Trophoblast cell (in vitro differentiated cells and primary cell): ENCODE measurements at places on chromosomes 2 and 18.

- DNase-seq: no peak
Observed at GRCh38 chr2:37563375-37564015, 107.9 kb downstream of the CDC42EP3 start.

- no peak for DNase-seq
Observed at GRCh38 chr18:48851599-48851960, 99.2 kb downstream of the SMAD7 start.

GRCh38 chr18:6917072-6917471 lies 187.6 kb downstream of the ARHGAP28 start:
- DNase-seq: no peak

DNA sequence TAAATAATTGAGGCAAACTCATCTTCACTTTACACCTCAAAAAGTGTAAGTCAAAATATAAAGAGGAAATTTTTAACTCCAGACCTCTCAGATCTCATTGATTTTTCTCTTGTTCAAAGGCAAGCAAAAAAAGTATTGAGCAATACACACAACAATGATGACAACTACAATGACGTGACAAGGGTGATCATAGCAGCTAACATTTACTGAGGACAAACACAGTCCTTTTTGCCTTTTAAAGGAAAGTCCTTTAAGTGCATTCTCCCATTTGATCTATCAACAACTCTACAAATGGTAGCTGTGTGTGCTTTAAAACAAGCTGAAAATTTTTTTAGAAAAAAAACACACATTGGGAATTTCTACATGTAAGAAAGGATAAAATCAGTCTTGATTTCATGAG lies 123.5 kb upstream of the CTAGE1 start:
- DNase-seq: no peak

DNA sequence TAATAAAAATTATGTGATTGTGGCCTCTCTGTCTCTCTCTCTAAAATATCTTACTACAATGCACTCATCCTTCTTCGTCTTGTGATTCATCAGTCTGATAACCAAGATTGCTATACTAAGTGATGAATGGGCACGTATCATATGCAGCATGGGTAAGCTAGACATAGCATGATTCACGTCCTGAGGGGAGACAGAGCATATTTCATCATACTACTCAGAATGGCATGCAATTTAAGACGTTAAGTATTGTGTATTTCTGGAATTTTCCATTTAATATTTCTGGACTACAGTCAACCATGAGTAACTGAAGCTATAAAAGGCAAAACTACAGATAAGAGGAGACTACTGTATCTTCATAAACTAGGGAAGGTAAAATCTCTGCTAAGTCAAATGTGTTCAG lies 97.0 kb upstream of the CD226 start:
- peak; percentile 90 for DNase-seq

- no peak for DNase-seq
Observed at GRCh38 chr2:199128476-199129229, 329.1 kb downstream of the SATB2 start.

DNA sequence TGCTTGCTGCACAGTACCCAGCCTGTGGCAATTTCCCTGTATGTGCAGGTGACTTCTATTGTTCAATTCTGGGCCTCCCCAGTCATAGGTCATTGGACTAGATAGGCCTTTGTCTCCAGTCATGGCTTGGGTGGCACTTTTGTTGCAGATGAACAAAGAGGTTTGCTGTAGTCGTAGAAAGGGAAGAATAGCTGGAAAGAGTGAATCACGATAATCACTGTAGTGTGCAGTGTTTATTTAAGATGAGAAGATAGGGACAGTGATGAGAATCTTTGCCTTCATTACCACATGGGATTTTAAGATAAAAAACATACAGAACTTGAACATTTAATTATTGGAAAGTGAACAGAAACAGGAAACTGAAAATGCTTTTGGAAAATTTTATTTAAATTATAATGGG lies 156.1 kb upstream of the CYRIA start:
- DNase-seq: peak; percentile 19

- DNase-seq: peak; percentile 39
Observed at GRCh38 chr2:113281910-113282746, 3.4 kb upstream of the PAX8 start.

- peak; percentile 44 for DNase-seq
Observed at GRCh38 chr2:162478721-162479129, 134.8 kb downstream of the GCA start.

DNA sequence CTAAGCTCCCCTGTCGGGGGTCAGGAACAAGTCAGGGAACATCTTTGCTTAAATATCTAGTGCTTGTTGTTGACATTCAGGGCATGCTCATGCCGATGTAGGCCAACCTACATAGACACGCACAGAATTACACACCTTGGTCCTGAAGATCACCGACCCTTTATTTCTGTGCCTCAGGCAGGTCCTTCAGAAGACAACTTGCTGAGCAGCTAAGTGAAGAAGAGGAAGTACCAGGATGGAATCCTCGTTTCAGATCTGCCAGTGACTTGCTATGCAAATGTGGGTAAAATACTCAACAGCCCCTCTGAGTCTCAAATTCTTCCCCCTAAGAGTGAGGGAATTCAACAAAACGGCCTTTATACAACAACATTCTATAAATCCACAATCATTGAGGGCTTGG lies 494.7 kb downstream of the BCL11A start:
- DNase-seq: no peak

DNA sequence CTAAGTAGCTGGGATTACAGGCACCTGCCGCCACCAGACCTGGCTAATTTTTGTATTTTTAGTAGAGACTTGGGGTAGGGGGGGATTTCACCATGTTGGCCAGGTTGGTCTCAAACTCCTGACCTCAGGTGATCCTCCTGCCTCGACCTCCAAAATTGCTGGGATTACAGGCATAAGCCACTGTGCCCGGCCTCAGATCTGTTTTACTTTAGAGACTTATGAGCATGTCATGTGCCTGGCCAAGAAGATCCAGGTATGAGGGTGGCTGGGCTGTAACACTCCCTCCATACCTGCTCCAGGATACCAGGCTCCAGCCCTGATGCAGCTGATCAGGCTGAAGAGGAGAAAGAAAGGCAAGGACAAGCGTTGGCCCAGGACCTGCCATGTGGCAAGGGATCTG lies 125.0 kb downstream of the LPIN1 start:
- no peak for DNase-seq

GRCh38 chr2:107197594-107198294 lies 311.8 kb upstream of the ST6GAL2 start:
- no peak for DNase-seq

- DNase-seq: no peak
Observed at GRCh38 chr2:102401456-102401855, 21.5 kb upstream of the IL18RAP start.

GRCh38 chr18:32091325-32091723 lies 350 bp upstream of the RNF138 start:
- no peak for DNase-seq

DNA sequence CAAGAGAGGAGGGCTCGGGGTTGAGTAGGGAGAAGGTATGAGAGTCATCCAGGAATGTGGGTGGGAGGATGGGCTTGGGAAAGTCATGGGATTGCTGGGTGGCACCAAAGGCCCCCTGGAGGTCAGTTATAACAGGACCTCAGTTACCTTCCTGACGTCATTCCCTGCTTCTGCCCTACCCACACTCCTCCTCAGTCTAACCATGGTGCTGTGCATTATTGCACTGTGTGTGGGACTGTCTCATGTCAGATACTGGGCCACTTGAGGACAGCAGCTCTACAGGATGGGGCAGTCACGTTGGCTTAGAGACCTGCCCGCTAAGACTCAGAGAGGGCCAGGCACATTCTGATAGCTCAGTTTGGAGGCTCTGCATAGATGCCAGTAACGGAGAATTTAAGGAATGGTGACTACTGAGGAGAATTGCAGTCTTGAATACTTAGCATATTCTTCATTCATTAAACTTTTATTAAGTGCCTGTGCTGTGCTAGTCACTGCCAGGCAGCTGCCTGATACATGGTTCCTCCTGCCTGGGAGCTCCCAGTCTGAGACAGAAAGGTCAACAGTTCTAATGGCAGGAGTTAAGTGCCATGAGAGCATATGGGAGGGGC lies 90.5 kb downstream of the LAMA3 start:
- DNase-seq: peak; percentile 66

DNA sequence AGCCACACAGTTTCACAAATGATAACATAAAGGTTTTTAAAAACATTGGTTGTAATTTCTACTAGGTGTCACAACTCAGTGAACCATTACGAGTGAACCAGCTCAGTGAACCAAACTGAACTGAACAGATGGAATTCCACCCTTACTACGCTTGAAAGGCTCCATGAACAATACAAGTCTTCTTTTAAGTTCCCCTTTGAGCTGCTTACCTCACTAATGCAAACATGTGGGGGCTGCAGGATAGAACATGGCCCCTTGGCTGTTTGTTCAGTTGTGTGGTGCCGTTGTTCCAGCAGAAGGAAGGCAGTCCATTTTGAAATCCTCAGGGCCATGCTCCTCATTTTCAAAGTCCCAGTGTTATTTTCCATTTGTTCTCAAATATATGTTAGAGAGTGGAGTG lies 30.7 kb upstream of the KLHL14 start:
- no peak for DNase-seq

GRCh38 chr2:47437287-47437686 lies 34.3 kb downstream of the MSH2 start:
- peak; percentile 60 for DNase-seq

- no peak for DNase-seq
Observed at GRCh38 chr2:38546585-38546984, 56.1 kb downstream of the HNRNPLL start.

GRCh38 chr2:239947729-239948045 lies 77.5 kb downstream of the NDUFA10 start:
- no peak for DNase-seq

- no peak for DNase-seq
Observed at GRCh38 chr2:30790879-30791278, 16.4 kb downstream of the CAPN13 start.

- DNase-seq: no peak
Observed at GRCh38 chr2:98697651-98698337, 33.1 kb downstream of the MGAT4A start.

DNA sequence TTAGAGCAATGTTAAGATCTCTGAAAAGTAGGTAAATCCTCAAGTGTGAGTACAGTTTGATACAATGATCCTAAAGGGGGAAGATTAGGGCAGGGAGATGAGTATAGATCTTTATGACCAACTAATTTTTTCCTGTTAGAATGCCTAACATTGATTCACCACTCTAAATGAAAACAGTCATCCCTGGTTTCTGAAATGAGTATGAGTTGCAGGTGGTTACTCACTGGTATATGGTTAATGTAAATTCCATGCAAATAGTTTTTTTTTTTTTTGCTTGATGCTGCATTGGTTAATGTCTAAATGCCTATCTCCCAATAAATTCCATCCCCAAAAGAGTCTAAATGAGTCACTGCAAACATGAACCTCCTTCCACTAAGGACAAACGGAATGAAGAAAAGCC lies 55.0 kb upstream of the SERPINB2 start:
- peak; percentile 13 for DNase-seq

GRCh38 chr2:70936165-70936978 lies 672 bp downstream of the ATP6V1B1 start:
- no peak for DNase-seq

DNA sequence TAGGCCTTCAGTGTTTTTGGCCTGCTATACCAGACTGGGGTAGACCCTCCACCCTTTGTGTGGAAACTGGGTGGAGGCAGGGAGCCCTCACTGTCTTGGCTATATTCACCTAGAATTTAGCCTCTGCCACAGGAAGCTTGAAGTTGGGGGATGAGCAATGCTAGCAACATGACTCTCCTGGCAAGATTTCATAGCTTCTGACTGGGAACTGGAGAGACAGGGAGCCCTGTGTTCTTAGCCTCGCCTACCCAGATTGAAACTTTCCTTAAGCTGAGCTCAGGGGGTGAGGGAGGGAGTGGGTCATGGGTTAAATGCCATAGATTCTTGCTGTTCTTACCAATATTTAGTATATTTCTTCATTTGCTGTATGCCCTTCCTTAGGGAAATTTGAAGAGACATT lies 46.8 kb upstream of the FAM98A start:
- DNase-seq: no peak

- DNase-seq: no peak
Observed at GRCh38 chr2:237472187-237472712, 14.8 kb upstream of the MLPH start.

- DNase-seq: no peak
Observed at GRCh38 chr2:31956312-31956711, 54.5 kb downstream of the MEMO1 start.

DNA sequence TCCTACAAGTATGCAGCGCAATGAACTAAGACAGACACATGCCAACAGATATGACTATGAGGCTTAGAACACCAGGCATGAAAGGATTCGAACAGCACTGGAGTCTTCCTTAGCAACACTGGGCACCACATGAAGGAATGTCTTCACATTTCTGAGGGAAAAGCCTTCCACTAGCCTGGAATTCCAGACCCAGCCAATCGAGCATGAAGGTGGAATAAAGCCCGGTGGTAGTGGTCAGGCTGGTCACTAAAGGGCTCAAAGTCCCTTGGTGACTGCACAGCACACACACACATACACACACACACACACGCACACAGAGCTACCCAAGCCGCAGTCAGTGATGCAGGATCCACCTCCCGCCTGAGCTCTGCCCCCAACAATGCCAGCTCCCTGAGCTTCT lies 19.7 kb upstream of the SFXN5 start:
- DNase-seq: peak; percentile 79

GRCh38 chr2:143792602-143793001 lies 663.4 kb downstream of the ARHGAP15 start:
- no peak for DNase-seq

DNA sequence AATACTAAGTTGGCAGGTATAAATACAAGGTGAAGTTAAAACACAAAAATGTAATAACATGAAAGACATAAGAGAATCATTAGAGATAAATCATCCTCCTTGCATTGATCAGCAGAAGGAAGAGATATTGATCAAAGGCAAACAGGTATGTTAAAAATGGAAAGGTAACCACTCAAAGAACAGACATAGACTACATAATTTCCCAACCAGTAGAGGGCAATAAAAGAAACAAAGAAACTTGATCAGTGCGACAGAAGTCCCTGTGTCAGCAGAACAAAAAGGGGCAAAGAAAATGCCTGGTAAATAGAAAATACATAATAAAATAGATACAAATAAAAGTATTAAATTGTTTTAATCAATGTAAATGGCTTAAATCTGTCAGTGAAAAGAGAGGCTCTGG lies 53.6 kb downstream of the FAM228A start:
- DNase-seq: peak; percentile 50

GRCh38 chr2:240730501-240731177 lies 39.0 kb downstream of the AQP12A start:
- peak; percentile 14 for DNase-seq

- DNase-seq: peak; percentile 50
Observed at GRCh38 chr2:175829741-175830140, 172.3 kb downstream of the LNPK start.

GRCh38 chr2:209942426-209942825 lies 60.0 kb upstream of the RPE start:
- no peak for DNase-seq

DNA sequence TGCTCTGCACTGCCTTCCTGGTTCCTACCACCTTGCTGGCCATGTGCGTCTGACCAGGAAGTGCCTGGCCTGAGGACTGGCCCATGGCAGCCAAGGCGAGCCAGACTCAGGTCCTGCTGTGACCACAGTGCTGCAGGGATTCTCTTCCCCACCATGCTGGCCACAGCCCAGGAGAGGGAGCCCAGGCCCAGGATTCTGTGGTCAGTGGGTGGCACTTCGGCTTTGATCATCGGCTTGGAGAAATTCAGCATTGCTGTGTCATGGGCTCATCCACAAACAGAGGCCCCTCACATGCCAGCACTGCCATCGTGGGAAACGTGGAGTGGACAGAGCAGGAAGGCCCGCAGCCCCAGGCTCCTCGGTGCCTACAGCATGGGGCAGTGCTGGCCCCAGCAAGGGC lies 211.6 kb downstream of the SEPTIN10 start:
- no peak for DNase-seq

- no peak for DNase-seq
Observed at GRCh38 chr2:155250800-155251199, 552.3 kb downstream of the KCNJ3 start.

GRCh38 chr2:42926434-42927333 lies 134.3 kb upstream of the HAAO start:
- DNase-seq: peak; percentile 58
